Islet precursor cell (in vitro differentiated cells): ENCODE measurements at places on chromosomes 7 and 10.

DNA sequence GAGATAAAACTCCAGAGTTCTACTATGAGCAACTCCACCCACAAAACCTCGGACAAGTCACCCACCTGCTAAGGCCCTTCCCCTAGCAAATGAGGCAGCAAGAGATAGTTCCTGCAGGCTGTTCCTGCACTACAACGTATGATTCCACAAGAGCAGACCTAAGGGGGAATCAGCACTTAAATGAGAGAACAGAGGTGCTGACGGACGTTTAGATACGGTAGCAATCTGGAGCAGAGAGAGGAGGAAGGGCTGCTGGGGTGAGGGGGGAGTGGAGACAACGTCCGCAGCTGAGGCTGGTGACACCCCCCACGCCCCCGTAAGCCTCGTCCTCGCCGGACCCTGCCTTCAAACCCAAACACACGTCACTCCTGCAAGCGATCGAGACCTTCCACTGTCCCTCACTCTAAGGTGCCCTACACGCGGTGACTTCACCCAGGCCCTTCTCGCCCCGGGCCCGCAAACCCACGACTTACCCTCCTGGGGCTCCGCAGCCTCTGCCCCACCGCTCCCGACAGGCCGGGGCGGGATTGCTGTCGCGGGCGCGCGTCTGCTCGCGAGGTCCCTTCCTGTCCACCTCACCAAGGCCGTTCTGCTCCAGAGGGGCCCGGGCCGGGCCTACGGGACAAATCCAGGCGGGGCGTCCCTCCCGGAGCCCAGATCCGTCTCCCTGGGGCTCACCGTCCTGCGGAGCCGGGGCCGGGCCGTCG, 635 bp downstream of the ZNF12 start:
- DNase-seq: peak; percentile 64

DNA sequence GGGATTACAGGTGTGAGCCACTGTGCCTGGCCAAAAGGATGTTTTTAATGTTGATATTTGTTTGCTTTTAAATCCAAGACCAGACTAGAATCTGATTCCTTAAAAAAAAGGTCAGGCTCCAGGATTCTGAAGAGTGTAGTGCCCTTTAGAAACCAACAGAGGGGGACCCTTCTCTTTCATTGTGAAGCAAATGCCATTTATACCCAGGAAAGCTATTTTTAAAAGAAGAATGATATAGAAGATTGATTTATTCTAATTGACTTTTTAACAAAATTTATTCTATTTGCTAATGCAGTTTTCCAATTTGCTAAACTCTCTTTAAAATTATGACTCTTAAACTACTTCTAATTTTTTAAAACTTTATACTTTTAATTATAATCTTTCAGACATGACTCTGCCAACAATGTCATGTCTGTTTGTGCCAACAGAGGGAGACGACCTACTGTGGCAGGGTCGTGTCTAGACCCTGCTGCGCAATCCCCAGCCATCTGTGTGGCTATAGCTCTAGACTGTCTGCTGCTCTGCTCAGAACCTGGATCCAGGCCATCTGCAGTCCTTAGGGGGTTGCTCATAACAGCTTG, 201.0 kb upstream of the IMMP2L start:
- DNase-seq: peak; percentile 73

DNA sequence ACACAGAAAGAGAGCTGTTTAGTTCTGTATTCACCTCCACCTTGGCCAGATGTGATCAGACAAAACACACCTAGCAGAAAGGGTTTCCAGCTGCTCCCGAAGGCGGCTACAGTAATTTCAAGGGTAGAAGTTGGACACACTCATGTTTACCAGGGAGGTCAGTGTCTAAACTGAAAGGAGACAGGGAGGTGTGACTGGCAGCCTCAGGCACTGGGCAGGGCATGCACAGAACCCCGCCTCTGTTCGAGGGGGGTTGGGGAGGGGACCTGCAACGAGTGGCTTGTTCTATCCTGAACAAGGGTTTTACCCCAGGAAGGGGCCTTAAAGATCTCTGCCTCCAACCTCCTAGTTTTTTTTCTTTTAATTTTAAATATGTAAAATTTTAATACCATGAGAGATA, 49.6 kb downstream of the BPGM start:
- DNase-seq: peak; percentile 70

DNA sequence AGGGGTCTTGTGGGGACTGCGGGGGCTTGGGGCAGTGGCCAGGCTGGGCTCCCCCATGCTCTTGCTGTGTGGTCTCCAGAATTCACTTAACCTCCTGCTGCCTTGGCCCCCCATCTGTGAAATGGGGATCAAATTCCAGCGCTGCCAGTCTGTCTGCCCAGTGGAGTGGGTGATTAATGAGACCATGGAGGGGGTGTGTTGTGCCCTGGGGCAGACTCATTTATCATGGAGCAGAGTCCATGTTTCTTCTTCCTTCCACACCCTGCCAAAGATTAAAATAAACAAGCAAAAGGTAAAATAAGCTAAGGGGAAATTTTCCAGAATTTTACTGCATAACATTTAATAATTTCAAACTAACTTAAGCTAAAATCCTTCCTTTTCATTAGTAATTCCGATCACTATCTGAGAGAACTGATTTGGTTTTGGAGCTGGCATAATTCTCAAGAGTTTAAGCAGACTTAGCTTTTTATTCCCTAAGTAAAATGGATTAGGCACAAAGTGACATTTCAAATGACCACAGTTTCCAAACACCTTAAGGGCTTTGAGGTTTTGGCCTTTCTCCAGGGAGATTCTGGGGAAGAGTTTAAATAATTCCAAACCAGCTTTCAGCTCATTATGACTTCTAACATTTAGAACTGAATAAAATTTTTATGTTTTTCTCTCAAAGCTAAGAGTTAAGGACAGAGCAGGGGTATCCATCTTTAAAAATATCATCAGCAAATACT, 211.9 kb downstream of the CXCL12 start:
- DNase-seq: no peak

DNA sequence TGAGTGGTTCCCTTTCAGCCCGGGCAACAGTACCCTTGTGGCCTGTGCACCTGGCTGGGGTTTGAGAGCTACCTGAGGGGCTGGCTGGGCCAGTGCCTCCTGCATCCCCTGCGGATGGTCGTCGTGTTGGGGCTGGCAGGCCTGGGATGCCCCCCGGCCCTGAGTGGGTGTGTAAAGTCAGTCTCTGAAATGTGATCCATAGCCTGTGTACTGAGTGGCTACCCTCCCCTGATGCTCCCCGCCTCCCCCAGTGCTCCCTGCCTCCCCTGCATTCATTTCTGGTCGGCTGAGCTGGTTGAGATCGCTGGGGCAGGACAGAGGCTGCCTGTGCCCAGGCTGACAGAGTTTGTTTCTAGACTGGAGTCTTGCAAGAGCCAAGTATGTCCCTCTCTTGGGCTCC, 9.3 kb downstream of the ZNF316 start:
- DNase-seq: no peak

DNA sequence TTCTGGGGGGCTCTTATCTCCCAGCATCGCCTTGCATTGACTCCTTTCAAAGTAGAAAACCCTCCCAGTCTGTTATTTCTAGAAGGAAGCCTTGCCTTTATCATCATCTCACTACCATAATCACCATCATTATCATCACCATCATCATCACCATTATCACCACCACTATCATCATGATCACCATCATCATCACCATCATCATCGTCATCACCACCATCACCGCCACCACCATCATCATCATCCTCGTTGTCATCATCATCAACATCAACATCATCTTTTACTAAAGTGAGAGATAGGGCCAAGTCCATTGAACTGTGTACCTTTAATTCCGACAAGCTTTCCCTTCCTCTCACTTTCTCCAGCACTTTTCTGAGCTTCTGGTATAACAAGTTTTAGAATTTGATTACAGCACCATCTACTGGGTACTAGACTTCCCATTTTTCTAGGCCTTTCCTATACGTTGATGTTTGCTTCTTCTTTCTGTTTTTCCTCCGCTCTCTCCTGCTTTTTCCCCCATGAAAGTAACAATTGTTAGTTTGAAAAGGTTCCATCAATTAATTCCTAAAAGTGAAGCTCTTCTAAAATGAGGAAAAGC, 226.4 kb downstream of the BUB3 start:
- no peak for DNase-seq

DNA sequence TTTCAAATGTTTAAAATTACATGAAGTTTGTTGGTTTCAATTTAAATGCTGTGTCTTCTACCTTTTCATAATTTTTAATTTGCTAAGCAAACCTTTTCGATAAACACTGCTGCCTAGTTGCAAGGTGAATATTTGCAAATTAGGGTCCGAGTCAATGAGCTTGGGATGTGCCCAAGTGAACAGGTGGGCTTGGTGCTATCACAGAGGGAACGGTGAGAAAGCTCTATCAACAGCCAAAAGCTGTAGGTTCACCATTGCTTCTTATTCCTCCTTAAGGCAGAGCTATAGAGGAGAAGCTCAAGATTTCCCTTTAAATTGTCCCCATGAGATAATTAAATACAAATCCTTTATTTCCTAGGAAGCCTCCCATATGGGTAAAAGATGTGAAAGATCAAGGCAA, 245.3 kb upstream of the CELF2 start:
- no peak for DNase-seq

DNA sequence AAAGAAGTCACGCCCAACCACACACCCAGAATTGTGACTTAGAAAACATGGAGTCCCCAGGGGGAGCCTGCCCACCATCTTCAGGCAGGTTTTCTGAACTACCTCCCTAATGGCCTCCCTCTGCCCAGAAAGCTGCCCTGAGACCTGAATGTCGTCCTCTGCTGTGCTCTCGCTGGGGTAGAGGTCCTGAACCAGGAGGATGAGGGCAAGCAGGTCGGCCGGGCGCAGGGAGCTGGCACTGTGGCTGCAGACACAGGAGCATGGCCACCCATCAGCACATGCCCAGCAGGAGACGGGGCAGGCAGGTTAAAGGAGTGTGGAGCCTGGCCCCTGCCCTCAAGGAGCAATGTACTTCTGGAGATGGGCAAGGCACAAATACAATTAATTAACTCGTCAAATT, 15.4 kb upstream of the PYROXD2 start:
- peak; percentile 21 for DNase-seq

- DNase-seq: no peak
Observed at GRCh38 chr7:118586248-118586647, 361.7 kb downstream of the ANKRD7 start.

DNA sequence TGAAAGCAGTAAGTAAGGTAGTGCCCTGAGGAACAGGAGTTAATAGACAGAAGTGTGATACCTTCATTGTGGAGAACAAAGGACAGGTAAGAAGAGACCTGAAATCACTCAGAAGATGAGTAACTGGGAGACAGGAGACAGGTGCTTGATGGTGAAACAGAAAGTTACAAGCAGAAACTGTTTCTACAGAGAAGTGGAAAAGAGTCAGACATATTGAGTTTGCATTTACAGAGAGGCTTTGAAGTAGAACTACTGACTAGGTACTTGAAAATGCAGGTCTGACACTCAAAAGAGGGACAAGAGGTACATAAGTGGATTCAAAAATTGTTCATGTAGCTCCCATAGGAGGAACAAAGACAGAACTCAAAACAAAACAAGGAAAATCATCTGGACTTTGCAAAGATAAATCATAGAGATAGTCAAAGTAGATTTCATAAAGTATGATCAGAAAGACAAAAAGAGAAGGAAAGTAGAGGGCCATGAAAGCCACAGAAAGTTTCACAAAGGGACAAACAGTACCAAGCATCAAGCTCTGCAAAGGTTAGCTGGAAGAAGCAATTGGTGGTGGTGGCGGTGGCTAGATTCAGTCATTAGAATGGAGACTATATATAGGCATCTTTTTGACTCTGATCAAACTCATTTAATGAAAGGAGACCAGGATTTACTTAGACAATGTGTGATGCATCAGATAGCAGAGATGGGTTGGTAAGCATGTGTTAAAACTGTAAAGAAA, 198.4 kb downstream of the PCLO start:
- DNase-seq: no peak

- DNase-seq: no peak
Observed at GRCh38 chr7:92584953-92585352, 5.2 kb downstream of the FAM133B start.

DNA sequence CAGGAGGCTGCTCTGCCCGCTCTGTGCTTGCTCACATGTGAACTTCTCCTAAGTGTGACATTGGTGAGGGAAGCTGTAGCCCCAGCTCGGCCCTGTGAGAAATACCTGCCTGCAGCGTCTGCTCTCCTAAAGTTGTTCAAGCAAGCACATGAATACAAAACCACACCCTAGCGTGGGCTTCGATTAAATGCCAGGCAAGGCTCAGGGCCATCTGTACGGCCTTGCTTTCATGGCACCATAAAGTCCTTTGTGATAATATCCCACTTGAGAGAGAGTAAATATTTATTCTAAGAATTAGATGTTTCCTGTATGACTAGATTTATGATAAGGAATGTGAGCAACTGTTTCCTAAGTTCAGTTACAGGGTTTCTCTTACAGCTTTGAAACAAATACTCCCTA, 262.8 kb upstream of the KLF14 start:
- DNase-seq: no peak

DNA sequence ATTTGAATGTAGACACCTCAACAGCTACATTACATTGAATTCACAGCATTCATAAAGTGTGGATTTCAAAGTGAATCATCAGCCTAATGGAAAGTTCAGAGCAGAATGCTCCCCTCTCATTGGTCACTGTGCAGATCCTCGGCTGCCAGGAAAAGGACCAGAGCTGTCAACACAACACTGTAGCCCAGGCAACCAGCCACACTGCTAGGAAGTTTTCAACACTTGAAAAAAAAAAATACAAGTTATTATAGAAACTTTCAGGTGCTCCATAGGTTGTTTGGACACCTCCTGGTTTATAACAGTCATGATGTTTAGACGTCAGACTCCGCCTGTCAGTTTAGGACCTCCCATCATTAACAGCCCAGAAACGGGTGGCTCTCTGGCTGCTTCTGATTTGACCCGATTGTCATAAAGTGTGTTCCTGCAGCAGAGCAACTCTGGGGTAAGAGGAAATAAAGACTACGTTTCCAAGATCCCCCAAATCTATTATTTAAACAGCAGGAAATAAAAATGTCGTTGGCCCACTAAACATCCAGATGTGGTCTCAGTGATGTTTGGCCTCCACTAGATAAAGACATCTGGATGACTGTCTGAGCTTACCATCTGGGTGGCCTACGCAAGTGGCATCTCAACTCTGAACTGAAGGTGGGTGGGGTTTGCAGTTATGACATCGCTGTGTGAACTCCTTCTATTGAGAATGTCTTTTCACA, 117.4 kb downstream of the CABCOCO1 start:
- DNase-seq: peak; percentile 55

GRCh38 chr7:155093596-155093995, 23.5 kb downstream of the HTR5A start:
- no peak for DNase-seq

DNA sequence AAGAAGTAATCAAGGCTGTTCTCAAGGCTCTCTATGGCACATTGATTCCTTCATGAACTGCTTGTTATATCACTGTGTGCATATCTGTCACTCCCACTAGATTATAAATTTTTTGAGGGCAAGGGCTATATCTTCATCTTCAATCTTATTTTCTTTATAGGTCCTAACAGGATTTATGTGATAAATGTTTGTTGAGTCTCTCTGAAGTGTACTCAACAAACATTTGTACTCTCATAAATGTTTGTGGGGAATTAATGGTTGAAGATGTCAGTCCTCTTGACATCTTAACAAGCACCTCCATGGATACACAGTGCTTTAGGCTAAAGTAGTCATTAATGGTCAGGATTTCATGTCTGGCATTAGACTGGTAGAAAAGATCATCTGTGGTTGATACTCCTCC, 143.2 kb downstream of the RNLS start:
- DNase-seq: no peak

GRCh38 chr7:91636129-91636724, 244.3 kb downstream of the MTERF1 start:
- DNase-seq: peak; percentile 66
